Putamen (tissue), 1 donor: ENCODE measurements at places on chromosomes 4 and X.

DNA sequence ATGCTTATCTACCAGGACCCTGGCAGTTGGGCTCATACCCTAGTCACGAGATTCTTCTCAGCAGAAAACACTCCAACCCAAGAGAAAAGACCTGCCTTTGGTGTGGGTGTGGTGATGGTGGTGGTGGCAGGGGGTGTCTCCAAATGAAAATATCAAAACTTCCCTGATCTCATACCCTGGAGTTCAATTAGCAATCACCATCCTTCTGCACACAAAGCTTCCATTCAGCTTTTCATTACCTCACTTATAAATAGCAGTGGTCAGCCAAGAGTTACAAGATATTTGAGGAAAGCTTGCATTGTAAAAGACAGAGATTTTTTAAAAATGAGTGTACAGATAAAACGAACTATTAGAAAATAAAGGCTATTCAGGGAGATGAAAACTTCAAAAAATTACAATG is 580.8 kb upstream of the MAGEB2 start:
- DNase-seq, result no peak

GRCh38 chr4:139907001-139907809 is 241.6 kb downstream of the MGST2 start:
- DNase-seq, result no peak

DNA sequence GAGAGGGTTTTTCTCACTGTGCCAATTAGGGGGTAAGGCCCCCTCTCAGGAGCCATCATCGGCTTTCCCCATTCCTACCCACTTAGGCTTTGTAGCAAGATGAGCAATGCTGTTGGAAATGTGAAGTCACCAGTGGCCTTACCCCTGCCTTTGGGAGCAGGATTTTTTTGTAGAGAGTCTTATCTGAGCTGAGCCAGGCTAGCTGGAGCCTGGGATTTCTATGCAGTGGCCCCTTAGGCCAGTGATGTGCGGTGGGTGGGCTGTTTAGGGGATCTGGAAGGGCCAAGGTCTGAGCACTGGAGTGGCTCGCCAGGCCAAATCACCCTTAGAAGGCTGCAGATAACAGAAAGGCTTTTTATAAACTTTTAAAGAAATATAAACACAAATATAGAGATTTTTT is 4.2 kb downstream of the CXorf65 start:
- no peak for DNase-seq

GRCh38 chr4:93743022-93743421 is 85.5 kb upstream of the ATOH1 start:
- DNase-seq, result no peak

- no peak for DNase-seq
Observed at GRCh38 chrX:153634236-153634635, 12.8 kb upstream of the DUSP9 start.

DNA sequence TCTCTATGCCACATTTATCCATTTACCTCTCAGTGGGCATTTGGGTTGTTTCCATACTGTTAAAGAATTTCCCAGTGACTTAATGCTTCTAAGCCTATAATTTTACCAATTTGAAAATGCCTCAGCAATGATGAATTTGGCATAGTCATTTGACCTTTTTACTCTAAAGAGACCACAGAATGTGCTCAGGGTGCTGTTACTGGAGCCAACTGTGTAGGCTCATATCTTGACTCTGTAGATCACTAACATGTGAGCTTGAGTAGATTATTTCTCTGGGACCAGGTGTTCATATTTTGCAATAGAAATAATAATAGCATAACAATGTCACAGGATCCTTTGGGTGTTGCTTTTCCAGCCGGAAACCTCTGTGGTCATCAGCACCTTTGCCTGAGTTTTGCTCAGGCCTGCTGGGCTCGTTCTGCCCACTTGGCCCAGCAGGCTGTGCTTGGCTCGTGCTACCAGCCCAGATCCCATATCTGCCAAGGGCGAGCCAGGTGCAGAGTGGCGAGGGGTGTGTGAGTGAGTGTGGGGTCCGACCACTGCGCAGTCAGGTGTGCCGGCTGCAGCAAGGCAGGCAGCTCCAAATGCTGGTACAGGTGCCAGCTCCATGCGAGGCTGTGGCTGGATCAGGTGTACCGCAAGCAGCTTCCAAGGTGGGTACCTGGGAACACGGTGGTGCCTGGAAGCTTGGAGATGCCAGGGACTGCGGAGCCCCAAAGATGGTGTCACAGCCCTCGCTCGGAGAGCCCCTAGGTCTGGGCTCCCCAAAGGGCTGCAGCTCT is 70.6 kb upstream of the ANK2 start:
- DNase-seq, result no peak

DNA sequence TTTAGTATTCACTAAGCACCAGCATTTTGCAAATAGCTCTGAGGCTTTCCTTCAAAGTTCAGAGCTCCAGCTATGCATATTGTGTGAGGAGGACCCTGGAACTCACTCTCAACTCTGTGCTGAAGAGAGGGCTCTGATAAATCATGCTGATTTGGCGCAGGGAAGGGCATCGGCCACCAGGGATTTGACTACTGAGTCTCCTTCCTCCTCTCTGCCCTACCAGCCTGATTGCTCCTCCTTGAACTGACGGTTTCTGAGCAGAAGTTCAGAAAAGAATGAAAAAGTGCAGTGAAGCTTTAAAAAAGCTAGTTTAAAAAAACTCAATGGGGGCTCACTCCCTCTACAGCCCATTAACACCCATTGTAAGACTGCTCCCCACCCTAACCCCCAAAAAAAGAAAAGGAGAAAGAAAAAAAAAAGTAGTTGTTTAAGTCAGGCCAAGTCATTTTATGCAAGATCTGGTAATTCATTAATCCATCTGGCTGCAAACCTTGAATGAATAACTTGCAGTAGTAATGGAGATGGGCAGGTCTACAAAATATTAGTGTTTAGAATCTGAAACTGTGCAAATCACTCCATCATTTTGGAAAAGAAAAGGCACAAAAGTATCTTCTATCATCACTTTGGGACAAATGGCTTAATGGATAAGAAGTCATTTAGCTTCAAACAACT is 13.3 kb downstream of the PPARGC1A start:
- DNase-seq, result no peak

DNA sequence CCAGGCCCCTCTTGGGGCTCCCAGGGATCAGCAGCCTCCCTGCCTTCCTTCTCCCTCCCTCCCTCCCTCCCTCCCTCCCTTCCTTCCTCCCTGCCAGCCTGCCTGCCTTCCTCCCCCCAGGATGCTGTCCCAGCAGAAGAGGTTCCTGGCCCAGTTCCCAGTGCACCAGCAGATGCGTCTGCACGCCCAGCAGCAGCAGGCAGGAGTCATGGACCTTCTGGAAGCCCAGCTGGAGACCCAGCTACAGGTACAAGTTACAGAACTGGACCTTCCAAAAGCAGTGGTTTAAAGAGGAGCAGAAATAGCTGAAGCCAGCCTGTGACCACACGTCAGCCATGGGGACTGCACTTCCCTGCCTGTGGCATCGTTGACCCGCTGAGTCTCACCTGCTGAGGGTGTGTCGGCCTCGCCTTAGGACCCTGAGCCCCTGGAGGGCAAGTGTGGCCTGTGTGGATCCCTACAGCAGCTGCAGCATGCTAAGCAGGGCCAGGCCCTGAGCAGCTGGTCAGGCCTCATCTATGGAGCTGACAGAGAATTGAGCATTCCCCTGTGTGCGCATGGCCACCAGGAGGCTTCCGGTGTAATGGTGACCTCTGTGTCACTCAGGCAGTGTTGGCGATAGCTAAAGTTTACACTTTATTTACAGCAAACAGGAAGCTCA is 84.7 kb downstream of the CRMP1 start:
- no peak for DNase-seq

DNA sequence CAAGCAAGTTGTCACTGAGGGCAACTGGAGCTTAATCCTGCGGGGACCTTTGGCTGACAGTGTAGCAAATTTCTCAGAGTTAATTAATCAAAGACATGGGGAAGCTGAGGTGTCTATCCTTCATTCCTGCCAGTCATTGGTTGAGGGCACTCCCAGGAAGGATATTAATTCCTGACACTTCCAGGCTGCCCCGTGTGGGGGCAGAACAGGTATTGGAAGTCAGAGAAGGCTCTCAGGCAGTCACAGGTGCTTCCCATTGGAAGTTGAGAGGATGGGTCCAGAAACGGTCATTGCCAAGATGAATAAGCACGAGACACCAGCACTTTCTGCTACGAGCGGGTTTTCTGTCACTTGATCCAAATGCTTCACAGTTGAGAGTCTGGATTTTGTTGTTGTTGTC is 29.1 kb upstream of the CD38 start:
- no peak for DNase-seq

DNA sequence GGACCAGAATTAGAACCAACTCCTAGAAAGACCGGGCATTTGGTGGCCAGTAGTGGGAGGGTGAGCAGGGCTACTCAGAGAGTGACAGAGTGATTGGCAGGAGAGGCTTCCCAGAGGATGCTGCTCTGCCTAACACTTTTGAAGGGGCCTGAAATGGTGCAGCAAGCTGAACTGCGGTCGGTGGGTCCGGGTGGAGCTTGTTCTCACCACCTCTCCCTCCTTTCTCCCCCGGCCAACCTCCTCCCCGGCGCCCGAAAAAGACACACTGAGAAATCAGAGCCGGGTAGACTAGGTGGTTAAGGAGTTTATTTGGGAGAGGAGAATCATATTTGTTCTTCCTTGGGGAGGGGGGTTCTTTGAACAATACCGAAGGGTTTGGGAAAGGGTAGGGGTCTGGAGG is 1.4 kb upstream of the PRICKLE3 start:
- no peak for DNase-seq

DNA sequence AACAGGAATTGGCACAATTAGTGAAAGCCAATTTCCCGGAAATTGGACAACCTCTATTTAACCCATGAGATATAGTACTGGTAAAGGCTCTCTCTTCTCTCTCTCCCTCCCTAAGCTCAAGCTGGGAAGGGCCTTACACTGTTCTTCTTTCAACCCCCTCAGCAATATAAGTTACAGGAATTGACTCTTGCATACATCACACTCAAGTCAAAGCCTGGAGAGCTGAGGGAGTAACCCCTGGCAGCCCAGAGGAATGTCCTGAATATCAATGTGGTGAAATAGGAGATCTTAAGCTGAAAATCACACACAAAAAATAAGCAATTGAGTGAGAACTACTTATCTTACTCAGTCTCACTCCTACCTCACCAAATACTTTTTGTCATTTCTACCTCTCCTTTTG is 186.9 kb upstream of the SPOCK3 start:
- DNase-seq, result no peak

DNA sequence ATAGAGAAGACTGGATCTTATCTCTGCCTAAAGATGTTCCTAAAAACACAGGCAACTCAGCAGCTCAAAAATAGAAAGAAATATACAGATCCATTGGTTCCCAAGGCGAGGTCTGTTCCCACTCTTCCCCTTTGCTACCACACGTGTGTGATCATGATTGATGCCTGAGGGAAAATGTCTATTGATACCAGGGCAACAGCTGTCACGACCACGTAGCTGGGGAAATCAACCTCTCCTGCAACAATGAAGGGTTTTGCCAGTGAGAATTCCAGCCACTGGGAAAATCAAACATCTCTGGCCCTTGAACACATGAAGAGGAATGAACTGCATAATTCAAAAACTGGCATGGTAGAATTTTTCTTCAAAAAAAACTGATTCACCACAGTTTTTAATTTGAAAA is 131.0 kb upstream of the MAP3K15 start:
- no peak for DNase-seq

DNA sequence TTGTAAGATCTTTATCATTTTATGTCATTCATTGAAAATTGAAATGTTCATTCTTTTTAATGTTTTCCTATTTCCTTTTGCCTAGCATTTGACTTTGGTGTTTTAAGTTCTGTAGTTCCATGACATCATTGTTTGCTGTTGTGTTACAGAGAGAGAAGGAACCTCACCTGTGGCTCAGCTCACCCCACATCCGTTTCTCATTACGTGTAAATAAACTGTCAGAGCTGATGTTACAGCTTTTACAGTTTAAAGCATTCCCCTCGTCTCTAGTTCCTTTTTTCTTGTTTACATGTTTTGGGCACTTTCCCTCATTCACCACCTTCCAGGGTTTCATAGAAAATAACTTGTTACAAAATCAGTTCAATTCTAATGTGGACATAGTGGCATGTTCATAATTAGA is 137.2 kb downstream of the FNIP2 start:
- DNase-seq, result no peak

DNA sequence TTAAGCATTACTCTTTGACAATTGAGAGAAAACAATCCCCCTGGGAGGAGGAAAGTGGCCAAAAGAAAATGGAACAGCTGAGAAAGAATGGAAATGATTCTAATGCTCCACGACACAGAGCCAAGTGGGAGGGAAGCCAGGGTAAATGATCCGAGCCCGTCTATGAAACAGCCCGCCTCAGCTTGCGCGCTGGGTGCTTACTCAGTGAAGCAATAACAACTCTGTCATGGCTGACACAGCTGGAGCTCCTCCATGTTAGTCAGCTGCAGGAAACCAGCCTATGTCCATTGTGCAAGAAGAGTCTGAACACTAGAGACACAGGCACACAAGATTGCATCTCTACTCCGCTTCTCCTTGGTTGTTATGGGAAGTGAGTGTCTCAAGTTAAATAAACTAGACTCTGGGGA is 19.3 kb downstream of the NOA1 start:
- DNase-seq, result peak; percentile 75

- DNase-seq, result peak; percentile 70
Observed at GRCh38 chrX:129925305-129926092, 19.5 kb downstream of the UTP14A start.

DNA sequence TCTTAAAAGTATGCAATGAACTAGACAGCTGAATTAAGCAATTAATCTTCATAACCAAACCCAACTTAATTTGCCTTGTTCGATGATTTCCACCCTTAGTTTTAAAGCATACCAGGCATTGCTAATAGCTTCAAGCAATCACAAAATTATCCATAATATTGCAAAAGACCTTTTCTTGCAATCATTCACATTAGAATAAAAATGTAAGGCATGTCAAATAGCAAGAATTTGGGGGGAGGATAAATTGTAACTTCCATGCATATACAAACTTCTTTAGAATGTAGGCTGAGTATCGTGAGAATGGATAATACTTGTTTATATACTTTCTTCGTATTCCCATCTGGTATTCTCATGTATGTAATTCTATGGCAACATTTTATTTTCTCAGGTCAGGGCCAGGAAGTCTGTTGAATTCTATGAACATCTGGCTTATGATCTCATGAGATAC is 28.7 kb upstream of the BMP2K start:
- DNase-seq, result no peak

GRCh38 chr4:139005774-139006173 is 9.8 kb upstream of the NOCT start:
- no peak for DNase-seq

DNA sequence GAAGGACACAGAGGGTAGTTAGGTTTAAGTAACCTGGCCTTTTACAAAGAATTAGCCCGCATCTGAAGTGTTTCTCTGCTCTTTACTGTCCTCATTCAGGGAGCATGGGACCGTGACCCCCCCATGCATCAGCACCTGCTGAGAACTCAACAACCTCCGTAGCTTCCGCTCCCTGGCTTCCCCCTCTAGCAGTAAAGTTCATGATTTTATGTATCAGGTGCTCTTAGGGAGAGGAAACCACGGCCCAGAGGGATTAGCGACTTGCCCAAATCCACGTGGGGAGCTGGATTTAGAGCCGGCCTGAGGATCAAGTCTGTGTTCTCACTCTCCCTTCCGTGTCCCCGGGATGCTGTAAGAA is 284.6 kb upstream of the GATB start:
- DNase-seq, result no peak
